ENCODE measurements at places on chromosomes 7 and 10.

DNA sequence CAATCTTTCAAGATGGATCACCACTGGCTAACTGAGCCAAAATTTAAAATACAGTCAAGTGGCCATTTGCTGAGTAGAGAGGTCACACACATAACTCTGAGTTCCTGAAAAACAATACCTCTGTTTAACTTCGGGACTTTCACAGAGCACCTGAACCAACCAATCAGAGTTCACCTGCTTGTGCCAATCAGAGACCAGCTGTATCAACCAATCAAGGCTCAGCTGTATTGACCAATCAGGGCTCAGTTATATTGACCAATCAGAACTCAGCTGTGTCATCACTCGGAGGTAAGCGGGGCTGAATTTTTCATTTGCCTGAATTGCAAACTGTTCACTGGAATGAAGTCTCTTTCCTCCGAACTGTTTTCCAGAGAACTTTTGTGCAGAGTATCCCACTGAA is 10.0 kb upstream of the CPXM2 start:
- DNase-seq: no peak

DNA sequence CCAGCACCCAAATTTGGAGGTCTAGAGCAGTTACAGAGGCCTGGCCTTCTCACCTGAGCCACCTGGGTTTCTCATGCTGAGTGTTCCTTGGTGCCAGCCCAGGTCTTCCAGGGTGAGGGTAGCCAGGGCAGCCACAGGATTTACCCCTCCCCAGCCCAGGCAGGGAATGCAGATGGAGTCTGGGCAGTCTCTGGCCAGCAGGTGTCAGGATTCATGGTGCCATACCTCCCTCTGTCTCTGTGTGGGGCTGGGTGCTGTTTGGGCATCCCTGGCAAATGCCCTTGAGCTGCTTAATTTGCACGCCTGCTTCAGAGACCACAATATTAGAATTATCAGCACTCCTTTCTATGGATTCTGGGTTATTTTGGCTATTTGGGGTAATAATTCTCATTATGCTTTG is 246.7 kb downstream of the GFRA1 start:
- DNase-seq: no peak

- DNase-seq: no peak
Measured at GRCh38 chr7:147912946-147913638, 677.5 kb upstream of the C7orf33 start.

- no peak for DNase-seq
Measured at GRCh38 chr10:48251152-48251524, 23.4 kb downstream of the FRMPD2 start.

DNA sequence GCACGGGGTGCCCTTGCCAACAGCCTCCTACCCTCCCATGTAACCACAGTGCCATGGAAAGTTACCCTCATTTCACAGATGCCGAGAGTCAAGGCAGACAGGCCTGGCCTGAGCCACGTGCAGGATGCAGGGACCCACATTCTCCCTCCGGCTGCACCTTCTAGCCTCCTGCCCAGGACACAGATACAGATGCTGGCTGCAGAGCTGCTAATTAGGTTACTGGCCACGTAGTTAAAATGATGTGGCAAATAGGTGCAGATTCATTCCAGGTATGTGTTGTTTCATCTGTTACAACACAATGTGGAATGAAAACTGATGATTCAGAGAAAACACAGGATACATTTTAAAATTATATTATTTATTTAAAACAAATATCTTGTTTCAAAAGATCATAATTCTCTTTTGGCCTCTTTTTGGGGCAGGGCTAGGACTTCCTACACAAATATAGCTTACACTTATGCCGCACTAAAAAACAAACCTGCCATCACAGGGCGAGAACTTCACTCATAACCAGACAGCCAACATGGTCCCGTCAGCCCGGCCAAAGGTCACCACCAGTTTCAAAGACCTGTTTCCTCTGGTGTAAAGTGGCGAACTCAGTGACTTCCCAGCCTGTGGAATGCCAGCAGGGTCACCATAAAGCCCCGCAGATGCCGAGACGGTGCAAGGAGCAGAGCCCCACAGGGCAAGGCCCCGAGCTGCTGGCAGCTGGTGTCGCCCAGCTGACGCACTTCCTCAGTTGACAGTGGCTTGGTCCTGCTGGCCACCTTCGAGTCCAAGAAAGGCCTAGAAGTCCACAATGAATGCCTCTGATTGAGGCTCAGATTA is 83.5 kb downstream of the TNS3 start:
- no peak for DNase-seq

DNA sequence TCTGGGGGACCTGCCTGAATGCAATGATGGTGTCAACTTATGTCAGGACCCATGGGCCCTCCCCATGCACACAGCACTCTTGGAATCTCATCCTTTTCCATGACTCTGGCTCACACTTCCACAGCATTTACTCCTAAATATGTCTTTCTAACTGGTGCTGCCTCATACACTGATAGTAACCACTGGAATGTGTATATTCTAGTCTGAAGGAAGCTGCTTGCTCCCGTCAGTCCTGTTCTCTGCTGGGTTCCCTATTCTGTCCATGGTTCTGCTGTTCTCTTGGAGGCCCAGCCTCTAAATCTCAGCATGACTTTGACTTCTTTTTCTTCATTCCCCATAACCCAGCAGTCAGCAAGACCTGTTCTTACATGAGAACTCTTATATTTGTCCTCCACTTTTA is 1055.1 kb downstream of the KCNMA1 start:
- DNase-seq: no peak
